ENCODE measurements at places on chromosomes 3 and 15.

- no peak for DNase-seq
These were observed 9.4 kb upstream of the RPL24 start for GRCh38 chr3:101695779-101696372.

GRCh38 chr15:39202641-39203040 lies 378.2 kb upstream of the THBS1 start:
- no peak for DNase-seq

- DNase-seq: no peak
These were observed 908 bp upstream of the RAB43 start for GRCh38 chr3:129122412-129123011.

DNA sequence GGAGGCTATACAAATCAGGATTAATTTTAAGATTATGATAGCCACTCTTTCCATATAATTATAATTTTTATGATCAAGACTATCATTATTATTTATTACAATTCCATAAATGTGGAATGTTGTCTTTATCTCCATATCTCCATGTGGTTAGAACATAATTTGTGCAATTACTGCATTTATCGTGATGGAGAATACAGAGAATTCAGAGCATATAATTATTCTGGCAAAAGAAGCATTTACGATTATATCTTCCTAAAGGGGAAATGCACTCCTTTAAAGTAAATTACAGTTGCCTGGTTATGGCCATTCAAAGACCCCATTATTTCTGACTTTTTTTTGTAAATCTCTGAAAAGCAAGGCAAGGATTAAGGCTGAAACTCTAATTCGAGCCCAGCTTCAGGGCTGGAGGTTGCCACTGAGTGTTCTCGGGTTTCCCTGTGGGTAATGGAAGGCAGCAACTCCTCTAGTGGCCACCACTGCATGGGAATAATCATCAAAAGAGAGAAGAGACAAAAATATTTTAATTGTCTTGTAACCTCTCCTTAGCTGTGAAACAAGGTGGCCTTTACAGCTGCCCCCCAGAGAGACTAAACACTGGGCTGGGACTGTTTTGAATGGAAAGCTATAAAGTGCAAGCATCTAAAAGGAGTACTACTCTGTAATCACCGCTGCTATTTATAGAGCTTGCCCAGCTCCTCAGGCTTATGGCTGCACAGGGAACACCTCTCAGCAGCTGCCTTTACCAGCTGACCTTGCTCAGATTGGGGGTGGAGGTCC lies 59.8 kb upstream of the PRTG start:
- DNase-seq: no peak

DNA sequence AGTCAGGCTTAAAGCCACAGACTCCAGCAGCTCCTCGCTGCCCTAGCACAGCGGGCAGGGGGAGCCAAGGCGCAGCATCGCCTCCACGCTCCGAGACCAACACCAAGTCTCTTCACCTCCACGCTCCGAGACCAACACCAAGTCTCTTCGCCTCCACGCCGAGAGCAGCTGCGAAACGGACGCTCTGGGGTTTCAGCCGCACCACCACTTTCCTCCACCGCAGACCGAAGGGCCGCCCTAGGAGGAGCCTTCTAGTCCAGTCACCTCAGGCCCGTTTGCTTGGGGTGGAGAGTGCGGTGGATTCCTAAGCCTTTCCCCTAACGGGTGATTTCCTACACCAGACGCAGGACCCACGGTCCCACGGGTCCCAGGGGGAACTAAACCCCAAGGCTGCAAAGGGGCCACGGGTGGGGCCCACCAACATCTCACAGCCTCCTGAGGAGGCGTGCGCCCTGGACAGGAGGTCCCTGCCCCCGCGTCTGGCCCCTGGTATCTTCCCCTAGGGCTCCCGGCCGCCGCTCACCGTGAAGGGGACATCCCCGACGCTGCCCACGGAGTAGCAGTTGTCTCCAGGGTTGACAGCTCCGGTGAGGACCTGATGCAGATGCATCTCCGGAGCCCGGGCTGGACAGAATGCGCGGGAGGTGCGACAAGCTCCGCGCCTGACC lies 501 bp downstream of the DMXL2 start:
- peak; percentile 42 for DNase-seq

- DNase-seq: no peak
These were observed 10.3 kb downstream of the MASP1 start for GRCh38 chr3:187281191-187281714.

- DNase-seq: no peak
These were observed 293.6 kb downstream of the FGF12 start for GRCh38 chr3:192433704-192434103.

DNA sequence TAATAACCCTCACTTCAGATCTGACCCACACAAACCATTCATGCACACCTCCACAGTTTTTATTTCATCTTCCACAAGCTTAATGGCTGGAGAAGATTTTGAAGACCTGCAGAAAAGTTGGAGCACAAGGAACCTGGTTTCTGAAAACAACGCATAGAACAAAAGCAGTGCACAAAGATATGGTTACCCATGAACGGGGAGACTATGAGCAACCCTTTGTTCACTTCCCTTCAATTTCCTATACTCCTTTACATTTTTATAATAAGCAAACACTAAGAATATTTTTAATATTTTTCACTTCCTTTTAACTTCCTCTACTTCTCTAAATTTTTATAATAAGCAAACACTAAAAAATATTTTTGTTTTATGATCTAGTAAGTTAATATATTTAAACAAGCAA lies 103.5 kb upstream of the UBE2E2 start:
- no peak for DNase-seq

DNA sequence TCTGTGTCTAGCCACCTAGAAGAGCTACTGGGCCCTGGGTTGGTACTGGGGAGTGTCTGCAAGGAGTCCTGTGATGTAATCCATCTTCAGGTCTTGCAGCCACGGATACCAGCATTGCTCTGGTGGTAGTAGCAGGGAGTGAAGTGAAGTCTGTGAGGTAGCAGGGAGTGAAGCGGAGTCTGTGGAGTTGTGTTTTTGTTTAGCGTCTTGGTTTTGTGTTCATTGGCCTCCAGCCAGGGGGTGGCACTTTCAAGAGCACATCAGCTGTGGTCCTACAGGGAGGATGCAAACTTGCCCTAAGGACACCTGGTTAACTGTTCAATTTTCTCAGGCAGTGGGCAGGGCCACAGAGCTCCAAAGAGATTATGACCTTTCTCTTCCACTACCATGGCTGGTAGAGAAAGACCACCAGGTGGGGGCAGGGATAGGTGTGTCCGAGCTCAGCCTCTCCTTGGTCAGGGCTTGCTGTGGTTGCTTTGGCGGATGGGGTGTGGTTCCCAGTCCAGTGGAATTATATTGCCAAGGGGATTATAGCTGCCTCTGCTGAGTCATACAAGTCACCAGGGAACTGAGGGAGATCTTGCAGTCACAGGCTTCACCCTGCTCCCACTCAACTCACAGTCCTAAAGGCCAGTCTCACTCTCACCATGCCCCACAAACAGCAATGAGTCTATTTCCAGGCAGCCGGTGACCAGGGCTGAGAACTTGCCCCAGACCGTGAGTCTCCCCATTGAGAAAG lies 424.7 kb downstream of the ZBBX start:
- no peak for DNase-seq

DNA sequence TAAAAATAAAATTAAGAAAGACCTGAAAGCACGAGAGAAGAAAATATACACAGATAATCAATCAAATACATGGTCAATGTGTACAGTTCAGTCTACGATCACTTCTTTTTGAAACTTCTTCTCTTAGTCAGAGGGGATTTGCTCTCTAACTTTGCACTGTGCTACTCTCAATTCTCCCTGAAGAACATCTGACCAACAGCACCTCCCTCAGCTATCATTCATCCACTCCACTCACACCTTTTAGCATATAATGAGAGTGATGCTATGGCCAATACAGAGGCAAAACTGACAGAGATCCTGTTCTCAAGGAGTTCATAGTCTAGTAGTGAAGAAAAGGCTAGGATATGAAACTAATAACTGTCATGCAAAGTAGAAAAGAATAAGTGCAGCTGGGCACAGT lies 45.9 kb downstream of the P3H2 start:
- no peak for DNase-seq

GRCh38 chr3:5122741-5123706 lies 932 bp downstream of the ARL8B start:
- peak; percentile 50 for DNase-seq

DNA sequence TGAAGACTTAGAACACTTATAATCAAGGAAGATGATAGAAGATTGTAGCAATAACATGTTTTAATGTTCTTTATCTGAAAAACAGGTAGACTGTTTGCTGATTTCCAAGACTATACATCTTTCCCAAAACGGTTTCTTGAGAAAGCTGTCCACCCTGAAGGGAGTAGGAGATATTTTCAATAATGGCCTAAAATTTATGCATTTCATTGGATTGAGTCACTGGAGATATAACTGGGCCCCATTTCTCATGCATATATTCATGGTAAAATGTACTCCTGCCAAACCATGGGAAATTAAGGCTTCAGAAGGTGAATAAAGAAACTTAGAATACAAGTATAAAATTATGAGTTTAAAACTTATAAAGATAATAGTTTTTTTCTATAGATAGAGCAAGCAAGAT lies 143.9 kb downstream of the LSAMP start:
- no peak for DNase-seq

DNA sequence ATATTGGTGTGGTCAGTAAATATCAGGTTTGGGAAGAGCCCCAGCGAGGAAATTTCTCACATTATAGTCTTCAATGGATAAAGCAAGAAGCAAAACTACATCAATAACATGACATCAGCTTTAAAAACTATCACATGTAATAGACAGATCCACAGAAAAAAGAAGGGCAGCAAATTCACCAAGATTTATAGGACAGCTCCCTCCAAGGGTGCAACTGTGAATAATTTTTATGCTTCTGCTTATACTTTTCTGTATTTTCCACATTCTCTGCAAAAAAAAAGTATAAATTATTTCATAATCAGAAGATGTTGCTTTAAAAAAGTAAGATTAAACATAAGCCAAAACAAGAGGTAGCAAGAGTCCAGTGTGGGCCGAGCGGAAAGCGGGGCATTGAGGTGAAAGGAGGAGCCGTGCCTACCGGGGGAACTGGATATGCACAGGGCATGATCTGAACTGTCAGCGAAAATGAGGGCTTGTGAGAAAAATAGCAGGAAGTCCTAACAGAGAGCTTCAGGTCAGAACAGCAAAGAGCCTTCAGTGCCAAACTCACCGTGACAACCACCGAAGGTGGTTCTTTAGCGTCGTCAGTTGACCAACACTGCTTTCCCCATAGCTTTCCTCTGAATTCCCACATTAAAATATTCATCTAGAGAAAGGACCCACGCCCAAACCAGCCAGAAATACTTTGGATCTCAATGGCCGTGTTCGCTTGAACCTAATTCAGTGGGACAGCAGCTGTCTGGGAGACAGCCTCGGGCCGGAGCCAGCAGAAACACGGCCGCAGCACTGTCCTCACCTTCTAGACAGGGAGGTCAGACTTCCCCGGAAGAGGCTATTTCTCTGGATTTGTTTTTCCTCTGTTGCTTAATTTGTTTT lies 59.8 kb downstream of the FAM174B start:
- no peak for DNase-seq

DNA sequence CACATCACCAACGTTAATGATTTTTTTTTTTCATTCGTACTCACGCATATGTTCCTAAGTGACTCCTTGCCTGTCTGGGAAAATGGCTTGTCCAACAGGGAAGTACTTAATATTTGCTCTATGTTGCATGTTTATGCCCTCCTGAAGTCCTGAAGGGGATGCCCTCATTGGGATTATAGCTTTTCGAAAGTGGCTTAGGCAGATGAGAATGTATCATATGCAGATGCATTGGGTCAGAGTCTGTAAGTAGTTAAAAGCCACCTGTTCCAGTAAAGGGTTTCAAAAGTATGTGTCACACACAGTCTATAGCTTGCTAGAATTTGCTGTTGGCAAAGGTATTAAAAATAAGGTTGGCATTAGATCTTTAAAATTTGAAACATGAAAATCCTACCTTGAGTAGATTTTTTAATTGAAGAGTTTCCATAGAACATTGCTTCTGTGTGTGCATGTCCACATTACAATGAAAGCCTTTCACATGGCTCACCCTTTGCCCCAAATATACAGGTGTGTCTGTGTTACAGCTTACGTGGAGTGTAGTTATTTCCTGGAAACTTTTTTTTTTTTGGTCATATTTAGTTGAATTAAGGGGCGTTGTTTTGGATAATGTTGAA lies 2.1 kb downstream of the ABHD17C start:
- no peak for DNase-seq

DNA sequence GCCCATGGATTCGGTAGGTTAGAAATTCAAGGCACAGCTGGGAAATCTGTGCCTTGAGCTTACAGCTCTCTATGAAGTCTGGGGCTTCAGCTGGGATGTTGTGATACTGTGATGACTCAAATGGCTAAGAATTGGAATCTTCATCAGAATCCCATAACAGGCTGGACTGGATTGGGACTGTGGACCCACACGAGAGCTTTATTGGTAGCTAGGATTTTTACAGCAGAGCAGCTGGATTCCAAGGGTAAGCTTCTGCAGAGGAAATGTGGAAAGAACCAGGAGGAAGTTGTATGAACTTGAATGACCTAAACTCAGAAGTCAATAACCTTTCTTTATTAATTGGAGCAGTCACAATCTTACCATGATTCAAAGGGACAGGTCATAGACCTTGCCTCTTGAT lies 1187.1 kb downstream of the ROBO1 start:
- no peak for DNase-seq
